ENCODE measurements at places on chromosomes 2 and 18.

DNA sequence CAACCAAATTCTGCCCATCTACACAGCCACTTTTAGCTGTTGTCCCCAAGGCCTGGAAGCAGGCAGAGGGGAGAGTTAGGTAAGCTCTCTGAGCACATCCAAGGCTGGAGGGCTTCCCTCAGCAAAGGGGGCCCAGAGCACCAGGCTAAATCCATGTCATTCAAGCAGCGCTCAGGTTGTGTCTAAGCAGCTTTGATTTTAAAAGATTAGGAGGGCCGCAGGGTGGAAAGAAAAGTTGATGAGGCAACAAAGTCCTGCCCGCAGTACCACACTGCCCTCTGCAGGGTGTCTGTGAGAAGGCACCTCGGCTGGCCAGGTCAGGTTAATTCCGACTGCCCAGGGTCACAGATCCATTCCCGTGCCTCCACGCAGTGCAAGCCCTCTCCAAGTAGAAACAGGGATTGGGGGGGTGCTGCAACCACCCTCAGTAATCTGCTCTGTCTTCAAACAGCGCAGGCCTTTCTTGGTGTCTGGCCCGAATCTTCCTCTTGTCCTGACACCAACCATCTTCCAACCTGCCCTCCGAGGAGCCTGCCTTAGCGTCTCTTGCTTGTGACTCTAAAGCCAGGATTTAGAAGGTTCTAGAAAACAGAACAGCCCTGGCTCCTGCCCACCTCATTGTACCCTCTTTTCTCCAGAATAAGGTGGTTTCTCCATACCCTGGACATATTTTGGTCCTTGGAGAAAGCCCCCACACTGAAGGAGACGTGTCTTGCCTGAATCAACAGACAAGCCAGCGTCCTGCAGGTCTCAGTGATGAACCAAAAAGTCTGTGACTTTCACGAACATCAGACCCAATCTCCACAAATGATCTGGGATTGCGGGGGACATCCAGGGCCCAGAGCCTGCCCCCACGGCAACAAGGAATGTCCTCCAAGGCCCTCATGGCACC lies 289.2 kb downstream of the TNS1 start:
- DNase-seq: peak; percentile 61

DNA sequence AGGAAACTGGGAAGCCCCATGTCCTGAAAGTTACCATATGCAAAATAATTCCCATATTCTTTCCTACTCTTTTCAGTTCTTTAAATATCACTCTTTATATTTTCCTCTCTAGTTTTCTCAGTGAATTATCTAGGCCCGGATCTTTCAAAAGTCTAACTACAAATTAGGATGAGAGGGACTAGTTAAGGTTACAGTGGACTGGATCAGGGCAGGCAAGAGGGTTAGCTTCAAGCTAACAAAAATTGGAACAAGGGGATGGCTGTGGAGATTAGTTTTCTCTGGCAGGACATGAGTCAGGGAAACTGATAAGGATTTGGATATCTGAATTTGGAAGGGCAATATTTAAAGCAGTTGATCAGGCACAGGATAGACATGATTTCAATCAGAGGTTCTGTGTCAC lies 30.4 kb upstream of the BBS5 start:
- no peak for DNase-seq

DNA sequence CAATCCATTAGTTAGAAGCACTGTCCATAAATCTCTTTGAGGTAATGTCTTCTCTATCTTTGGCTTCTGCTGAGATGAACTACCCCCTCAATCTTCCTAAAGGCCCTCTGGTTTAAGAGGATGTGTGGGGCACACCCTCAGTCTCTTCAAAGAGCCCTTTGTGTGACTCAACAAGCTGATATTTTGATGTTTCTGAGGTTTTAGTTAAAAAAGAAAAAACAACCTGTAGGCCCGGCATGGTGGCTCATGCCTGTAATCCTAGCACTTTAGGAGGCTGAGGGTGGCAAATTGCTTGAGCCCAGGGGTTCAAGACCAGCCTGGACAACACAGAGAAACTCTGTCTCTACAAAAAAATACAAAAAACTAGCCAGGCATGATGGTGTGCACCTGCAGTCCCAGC lies 593.5 kb downstream of the TMEM182 start:
- no peak for DNase-seq

- no peak for DNase-seq
These were observed 73.7 kb downstream of the PDK1 start for GRCh38 chr2:172629586-172629985.

DNA sequence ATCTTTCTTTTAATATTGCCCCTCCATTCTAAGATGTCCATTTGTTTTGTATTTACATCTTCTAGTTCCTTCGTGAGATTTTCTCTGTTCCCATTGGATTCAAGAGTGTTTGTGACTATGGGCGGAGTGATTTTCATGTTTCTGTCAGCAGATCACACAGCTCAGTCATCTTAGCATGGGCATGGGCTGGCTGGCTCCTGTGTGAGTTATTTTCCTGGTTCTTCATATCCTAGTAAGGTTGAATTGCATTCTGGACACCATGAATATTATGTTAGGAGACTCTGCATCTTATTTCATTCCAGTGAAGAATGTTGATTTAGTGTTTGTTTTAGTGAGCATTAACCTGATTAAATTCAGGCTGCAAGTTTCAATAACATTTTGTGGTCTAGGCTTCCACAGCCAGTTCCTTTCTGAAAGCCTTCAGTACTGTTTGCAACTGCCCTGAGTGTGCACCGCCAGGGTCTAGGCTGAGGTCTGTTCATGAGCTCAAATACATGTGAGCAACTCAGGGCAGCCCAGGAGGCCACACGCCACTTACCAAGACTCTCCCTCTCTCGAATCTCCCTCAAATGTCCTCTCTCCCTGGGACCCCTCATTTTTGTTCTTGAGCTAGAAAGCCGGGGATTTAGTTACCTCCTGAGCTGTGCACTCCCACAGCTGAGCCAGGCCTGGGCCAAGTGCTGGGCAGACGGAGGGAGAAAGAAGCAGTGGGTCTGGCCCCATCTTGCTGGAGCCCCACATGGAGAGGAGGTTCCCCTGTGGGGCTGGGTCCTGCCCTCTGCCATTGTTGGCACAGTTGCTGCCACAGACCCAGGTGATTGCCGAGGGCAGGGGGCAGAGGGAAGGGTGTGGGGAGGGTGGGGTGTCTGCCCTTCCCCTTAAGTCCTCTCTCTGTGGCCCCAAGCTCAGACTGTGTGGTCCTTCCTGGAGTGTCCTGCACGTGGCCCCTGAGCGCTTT lies 145.9 kb downstream of the RTP5 start:
- no peak for DNase-seq

DNA sequence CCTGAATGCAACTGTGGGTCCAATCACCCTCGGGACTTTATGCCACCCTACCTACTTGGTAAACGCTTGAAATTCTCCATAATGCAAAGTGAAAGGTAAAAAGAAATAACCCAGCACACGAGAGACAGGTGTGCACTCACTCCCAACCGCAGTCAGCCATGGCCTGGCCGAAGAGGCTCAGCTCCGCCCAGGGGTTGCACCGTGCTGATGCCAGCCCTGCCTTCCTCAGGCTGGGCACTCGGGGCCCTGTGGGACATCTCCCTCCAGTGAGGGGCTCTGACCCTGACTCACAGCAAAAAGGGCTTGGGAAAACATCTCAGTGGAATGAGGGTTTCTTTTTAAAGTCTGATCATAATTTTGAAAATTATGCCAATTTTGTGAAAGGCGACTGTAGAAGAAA lies 13.3 kb downstream of the SLC66A2 start:
- DNase-seq: no peak

DNA sequence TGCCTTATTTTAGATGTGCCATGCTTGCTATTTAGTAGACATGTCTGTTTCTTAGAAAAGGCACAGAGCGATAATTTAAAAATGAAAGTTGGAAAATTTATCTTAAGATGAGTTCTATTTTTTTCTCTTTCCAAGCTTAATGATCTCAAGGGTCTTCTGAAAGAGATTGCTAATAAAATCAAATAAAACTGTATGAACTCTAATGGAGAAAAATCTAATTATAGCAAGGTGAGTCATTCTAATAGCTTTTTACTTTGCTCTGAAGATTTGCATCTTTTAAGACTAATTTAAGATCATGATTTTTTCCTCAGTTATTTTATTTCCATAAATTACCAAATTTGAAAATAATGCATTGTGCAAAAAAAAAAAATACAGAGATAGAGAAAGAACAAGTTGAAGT lies 36.1 kb upstream of the SPP2 start:
- no peak for DNase-seq

DNA sequence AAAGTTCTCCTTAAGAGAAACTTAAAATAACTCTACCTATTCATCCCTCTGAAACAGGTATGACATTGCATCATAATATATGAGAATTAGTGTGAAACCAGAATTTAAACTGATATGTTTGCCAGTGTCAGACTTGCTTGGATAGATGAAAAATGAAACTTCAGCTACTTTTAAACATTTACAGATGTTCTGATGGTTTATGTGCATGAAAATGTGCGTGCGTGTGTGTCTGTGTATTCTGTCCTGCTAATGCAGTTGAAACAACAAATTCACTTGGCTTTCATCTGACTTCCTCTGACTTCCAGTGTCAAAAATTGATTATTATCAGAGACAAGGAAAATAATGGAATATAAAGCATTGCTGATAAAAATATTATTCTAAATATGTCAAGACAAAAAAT lies 719.4 kb downstream of the LRP1B start:
- no peak for DNase-seq

GRCh38 chr2:112924821-112925220 lies 13.9 kb downstream of the IL37 start:
- no peak for DNase-seq

- no peak for DNase-seq
These were observed 9.7 kb downstream of the TNS1 start for GRCh38 chr2:217993138-217993537.

DNA sequence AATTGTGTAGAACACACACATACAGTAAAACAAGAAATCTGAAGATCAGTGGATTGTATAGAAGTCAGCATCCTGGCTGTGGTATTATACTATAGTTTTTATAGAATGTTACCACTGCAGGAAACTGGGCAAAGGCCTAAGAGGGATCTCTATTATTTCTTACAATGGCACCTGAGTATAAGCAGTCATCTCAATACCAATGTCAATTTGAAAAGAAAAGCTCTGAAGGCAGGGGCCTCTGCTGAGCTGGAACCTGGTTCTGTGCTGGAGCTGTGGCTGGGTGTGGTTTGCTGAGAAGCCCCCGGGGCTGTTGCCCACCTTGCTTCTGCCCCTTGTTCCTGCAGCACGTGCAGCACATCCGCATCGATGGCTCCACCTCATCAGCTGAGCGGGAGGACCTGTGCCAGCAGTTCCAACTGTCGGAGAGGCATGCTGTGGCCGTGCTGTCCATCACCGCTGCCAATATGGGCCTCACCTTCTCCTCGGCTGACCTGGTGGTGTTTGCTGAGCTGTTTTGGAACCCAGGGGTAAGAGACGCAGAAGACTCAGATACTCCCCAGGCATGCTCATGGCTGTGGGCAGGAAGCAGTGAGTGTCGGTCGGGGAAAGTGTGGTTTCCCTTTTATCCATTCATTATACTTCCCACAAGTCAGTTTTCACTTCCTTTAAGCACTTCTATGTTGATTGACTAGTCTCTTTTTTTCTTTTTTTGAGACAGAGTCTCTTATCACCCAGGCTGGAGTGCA lies 23.5 kb upstream of the RPL37A start:
- DNase-seq: no peak

DNA sequence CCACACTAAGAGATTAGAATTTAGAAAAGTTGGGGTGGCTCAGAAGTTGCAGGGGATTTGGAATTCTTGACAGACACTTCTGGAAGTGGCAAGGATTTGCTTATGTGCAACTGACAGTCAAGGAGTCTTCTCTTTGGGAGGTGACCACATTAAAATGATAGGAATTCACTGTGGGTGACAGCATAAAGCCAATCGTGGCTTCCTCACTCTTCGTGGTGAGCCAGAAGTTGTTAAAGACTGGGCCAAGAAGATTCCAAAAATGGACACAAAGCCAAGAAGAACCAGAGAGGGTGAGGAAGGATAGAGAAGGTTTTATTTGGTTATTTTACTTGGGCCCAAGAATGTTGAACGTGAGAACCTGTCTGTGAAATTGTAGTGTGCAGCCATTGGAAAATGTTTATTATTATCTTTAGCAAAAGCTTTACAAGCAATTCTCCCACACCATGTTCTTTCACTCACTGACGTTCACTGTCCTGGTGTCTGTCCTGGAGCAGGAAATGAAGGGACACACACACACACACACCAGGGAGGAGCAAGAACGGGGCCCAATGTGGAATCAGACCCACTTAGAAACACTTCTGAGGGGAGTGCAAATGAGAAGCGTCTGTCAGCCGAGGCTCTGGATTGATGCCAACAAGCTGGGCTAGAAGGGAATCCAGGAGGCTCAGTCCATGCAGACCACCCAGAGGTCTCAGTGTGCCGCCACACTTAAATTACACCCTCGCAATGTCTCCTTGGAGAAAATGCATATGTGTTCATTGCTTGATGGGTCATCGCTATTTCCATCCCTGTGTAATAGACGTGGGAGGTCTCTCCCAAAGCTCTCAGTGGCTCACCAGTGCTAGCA lies 37.2 kb downstream of the STEAP3 start:
- DNase-seq: no peak

DNA sequence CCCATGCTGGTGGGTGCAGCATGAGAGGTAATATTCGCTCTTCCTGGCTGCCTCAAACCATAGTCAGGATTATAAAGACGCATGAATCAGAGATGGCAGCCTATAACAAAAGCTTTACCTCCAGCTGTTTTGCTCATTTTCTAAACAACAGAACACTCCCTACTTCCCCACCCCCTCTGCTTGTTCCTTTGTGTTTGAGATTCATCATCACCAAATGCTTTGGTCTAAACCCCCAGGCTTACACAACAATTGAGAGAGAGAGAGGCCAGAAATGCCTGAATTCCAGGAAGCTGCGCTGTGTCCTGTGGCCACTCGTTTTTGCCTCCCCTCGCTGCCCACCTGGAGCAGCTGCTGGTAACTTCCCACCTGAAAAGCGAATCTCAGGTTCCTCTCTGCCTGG lies 78.8 kb upstream of the CAPN13 start:
- no peak for DNase-seq

DNA sequence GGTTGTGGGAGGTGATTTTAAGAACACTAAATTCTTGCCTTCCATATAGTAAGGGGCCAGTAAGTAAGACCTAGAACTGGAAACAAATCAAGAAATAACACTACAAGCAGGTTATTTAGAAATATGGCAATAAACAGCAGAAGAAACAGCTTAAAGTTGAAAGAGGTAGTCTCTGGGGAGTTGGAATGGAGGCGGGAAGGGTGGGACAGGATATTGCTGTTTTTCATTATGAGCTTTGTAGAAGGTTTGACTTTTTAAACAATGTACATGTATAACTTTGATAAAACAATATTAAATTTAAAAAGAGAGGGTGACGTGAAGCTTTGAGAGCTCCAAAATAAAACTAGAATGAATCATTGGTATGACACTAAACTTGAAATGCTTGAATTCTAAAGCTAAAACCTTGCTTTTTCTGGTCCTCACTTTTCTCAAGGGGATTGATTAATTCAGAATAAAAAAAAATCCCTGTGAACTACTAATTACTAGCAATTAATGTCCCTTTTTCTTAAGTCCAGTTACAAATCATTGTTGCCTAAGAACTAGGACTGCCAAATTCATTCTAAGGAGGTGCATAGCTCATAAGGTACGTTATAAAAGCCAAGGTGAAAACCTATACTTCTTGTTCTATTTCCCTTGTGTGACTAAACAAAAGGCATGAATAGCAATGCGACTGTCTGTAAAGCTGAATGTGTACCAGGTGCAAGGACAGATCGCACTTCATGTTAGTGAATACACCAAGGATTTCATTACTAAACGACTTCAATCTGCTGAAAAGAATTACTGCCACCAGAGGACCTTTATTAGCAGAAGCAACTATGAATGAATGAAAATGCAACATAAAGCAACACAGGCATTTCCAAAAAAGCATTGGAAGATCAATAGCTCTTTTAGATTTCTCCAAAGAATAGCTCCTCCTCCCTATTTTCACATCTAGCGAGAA lies 177.5 kb downstream of the RBM43 start:
- no peak for DNase-seq

GRCh38 chr2:64094663-64095382 lies 49.4 kb downstream of the PELI1 start:
- no peak for DNase-seq
